ENCODE measurements at places on chromosomes 3 and 15.

- no peak for DNase-seq
These were observed 434.5 kb upstream of the RGMA start for GRCh38 chr15:93523481-93523880.

GRCh38 chr3:37741644-37742043 lies 120.0 kb upstream of the CTDSPL start:
- peak; percentile 14 for DNase-seq

DNA sequence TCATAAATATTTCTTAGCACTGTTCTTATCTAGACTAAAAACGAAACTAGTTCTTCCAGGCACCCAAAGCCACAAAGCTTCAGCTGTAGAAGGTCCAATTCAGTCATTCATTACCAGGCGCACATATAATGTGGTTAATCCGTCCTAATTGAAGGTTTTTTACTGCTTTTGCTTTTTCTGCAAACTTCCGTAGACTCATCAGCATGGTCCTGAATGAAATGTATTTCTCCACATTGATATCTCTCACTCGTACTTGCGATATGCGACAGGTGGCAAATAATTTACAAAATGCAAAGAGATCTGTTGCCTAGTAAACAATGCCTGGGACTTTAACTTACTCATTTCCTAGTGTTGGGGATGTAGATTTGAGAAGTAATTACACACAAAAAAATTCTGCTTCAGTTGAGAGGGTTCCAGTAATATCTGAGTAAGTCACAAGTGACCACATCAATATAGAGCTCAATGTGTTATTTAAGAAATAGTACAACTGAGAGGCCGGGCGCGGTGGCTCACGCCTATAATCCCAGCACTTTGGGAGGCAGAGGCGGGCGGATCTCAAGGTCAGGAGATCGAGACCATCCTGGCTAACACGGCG lies 75.0 kb upstream of the MBNL1 start:
- DNase-seq = no peak

DNA sequence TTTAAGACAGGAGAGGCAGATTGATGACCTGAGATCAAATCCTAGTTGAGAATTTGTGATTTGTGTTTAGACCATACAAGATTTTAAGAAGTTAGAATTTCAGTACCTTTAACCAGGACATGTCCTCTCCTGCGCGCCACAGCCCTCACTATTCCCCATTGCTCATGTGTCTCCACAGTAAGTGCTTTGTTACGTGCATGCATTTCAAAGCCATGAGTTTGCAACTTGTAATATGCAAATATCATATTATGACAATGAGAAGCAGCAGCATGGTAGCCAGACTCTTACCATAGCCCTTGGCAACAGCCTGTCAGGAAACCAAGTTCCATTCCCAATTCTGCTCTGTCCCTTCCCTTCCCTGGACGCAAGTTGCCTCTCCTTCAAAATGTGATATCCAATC lies 73.3 kb upstream of the ATP13A5 start:
- DNase-seq = no peak

- DNase-seq = no peak
These were observed 123.2 kb upstream of the CGNL1 start for GRCh38 chr15:57253082-57253481.

- DNase-seq = no peak
These were observed 19.3 kb upstream of the TGM5 start for GRCh38 chr15:43286074-43286473.

GRCh38 chr3:12970684-12971083 lies 102.5 kb downstream of the IQSEC1 start:
- no peak for DNase-seq

GRCh38 chr15:90002428-90002844 lies 1.3 kb downstream of the ZNF710 start:
- DNase-seq = peak; percentile 35

DNA sequence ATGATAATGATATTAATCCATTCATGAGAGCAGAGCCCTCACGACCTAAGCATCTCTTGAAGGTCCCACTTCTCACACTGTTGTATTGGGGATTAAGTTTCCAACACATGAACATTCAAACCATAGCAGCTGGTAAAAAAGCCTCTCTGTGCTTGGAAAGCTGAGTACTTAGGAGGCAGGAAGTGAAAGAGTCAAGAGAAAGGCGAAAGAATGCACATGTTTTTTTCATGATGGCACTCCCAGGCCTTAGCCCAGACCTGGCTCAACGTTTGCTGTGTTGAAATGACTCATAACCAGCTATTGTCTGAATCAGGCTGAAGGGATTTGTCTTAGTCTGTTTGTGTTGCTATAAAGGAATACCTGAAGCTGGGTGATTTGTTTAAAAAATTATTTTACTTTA lies 84.4 kb upstream of the RGMA start:
- DNase-seq = no peak

- no peak for DNase-seq
These were observed 1.3 kb downstream of the MAP2K1 start for GRCh38 chr15:66388043-66388363.

- no peak for DNase-seq
These were observed 247.9 kb downstream of the SATB1 start for GRCh38 chr3:18177271-18177670.

- DNase-seq = no peak
These were observed 28.3 kb downstream of the C3orf20 start for GRCh38 chr3:14703128-14703750.

DNA sequence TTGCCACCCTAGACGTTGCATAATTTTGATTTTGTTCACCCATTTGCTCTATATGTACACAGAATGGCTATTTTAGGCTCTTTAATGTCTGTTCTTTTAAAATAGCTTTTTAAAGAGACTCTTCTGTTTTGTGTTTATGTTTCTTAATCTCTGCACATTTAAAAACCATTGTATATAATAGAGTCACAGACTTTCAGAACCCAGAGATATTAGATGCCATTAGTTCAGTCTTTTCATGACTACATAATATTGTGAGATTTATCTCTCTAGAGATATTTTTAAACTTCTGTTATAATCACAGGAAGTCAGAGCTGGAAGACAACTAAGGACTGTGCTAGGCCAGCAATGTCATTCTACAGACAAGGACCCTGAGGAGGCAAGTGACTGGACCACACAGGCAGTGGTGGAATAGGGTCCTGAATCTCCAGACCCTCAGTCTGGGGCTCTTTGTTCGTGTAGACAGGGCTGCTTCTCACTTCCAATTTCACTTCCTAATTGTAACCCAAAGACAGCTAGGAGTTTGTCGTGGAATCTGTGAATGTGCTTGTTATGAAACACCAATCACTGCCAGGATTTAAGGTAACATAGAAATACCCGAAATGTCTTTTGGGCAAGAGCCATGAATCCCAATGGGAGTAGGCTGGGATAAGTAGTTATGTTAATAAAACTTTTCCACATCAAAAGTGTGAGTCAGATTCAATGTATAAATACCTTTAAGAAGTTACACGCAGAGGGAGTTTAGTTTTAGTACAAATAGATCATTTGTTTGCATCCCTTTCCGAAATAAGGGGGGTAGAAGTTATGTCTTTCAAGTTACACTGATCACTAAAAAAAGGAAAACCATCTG lies 165.2 kb upstream of the ROPN1 start:
- no peak for DNase-seq

DNA sequence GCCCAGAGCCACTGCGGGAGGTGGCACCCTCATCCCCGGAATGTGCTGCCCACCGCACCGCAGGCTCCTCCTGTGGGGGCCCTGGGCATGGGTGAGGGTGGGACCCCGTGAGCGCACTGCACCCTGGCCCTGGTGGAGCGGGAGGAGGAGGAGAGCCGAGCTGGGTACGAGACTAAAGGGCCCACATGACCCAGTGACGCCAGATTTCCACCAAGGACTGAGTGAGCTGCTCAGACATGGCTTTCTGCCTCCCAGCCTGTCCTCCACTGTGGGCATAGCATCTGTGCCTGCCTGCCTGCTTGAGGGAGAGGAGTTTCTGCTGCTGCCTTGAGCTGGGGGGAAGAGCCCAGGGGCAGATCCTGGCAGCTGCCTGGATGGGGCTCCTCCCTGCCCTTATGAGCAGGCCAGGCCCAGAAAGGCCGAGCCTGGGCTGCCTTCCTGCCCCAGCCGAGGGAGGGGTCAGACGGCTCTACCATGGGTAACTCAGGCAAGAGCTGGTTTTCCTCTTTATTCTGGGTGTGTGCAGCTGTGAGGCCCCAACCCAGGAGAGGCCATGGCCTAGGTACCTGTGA lies 88.4 kb downstream of the VGLL4 start:
- no peak for DNase-seq
